ENCODE measurements at places on chromosomes 7 and 10. TPM values are rescaled to one million over a fixed set of nuclear protein-coding genes. Genes with fewer than 3 reads are reported as not detected.

The TUBB8 gene
- 1.1 TPM for total RNA-seq

The WDR86 gene
- 70.5 TPM for total RNA-seq

The OR9A2 gene
- not detected for total RNA-seq

The SVIL gene
- 117 TPM for total RNA-seq

The TLL2 gene
- total RNA-seq: 0.17 TPM

- DNase-seq: no peak
These were observed 189.1 kb downstream of the LRRTM3 start for GRCh38 chr10:67114945-67115344.

DNA sequence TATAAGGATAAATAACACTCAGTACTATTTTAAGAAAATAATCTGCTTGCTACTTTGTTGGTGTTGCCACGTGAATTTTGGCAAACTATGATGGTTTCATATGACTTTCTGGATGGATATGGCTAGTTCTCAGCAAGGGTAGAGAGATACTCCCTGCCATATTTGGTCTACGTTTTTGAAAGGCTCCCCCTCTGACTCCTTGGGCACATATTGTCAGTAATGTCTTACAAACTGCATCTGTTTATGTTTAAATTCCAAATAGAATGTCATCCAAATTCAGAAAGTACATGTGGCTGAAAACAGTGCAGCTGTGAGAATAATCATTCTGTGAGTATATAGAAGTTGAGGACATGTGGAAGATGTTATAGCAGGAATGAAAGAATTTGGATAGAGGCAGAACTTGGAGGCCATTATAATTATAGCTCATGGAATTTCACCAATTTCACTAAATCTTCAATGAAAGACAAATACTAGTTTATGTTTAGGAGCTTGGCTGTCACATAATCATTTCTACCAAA is 107.8 kb downstream of the SRI start:
- no peak for DNase-seq

DNA sequence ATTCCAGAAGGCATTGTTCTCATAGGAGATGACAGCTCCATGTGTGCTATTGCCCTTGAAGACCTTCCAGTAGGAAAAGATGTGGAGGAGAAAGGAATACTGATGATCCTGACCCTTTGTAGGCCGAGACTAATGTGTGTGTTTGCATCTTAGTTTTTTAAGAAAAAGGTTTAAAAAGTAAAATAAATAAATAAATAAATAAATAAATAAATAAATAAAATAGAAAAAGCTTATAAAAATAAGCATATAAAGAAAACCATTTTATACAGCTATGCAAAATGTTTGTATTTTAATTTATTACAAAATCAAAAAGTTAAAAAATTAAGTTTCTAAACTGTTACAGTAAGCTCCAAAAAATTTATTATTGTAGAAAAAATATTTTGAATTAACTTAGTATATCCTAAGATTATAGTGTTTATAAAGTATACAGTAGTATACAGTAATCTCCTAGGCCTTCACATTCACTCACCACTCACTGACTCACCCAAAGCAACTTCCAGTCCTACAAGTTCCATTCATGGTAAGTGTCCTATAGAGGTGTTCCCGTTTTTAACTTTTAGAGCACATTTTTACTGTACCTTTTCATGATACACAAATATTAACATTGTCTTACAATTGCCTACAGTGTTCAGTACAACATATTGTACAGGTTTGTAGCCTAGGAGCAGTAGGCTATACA is 435.2 kb upstream of the SEMA3A start:
- no peak for DNase-seq

DNA sequence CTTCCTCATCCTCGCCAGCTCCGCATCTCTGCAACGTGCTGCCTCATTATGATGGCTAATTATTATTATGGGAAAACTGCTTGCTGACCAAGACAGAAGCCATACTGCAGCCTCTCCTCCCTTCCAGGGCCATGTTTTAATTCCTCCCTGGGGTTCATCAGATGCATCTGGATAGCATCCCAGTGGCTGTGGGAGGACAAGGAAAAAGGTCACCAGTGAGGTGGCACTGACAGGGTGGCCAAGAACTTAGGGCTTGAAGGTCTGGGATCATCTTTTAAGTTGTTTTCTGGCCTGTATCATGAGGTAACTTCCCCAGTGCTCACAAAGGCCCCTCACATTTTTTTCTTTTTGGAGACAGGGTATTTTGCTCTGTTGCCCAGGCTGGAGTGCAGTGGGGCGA is 39.6 kb downstream of the KCNH2 start:
- no peak for DNase-seq

DNA sequence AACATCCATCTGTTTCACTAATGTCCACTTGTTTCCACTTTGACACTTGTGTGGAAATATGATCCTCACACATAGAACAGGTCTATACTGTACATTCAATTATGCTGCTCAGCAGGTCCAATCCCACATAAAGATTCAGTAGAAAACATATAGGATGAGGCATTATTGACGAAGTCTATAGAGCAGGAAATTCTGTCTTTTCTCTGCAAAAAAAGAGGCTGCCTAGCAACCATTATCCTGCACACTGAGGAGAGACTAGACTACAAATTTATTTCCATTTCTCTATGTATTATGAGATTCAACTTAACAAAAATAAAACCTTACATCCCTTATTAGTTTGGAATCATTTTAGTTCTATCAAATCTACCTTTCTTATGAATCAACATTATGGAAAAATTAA is 204.6 kb upstream of the POM121L12 start:
- DNase-seq: no peak

DNA sequence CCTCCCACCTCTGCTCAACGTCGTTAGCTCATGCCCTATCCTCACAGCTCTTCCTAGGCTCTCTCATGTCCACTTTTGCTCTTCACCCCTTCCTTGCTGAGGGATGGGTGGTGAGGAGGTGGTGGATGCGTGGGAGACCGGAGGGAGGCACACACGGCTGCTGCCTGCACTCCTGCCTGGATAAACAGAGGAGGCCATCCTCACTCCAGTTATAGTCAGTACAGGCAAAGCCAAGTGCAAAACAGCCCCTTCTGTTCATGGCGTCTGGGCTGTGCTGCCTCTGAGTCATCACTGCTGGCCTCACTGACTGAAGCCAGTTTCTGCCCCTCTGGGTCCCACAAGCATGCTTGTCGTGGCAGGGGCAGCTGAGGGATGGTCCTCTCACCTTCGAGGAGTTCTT is 31.9 kb upstream of the LRRC4 start:
- DNase-seq: no peak

DNA sequence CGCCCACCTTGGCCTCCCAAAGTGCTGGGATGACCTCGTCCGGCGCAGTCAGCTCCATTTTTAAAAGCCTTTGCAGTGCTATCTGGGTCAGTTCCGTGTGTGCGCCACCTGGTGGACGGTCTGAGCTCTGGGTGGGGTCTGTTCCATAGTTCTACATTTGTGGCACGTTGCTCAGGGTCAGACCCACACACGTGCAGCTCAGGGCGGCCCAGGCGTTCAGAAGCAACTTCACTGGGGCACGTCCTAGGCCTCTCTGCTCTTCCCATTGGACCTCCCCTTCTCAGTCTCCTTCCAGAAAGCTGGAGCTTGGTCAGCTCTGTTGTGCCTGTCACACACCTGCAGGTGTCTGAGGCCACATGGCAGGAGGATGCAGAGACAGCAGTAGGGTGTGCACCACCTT is 137.9 kb downstream of the DNAJB6 start:
- peak; percentile 60 for DNase-seq

DNA sequence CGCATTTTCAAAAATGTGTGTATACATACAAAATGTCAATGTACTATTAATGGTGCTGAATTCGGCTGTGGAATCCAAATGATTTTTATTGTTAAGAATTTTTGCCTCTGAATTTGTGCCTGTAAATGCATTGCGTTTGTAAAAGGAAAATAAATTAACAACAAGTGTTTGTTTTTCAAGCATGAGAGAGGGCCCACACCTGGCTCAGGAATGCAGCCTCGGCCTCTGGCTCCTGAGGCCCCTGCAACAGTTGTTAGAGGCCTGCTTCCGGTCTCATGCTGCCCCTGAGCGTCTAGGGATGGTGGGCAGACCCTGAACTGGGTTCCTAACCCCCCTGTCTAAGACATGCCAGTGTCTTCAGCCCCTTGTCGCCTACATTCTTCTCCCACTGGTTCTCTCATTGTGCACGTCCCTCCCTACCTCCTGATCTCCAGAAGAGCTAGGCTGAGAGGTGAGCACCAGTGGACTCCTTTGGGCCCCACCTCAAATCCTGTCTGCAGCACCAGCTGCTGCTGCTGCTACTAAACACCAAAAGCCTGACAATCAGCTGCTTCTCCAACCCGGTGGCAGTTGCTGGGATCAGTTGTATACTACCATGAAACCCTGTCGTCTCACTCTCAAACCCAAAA is 1.9 kb upstream of the BTBD16 start:
- no peak for DNase-seq

- no peak for DNase-seq
These were observed 204.9 kb upstream of the RNF32 start for GRCh38 chr7:156435486-156436231.

- DNase-seq: peak; percentile 80
These were observed 18.6 kb downstream of the OPALIN start for GRCh38 chr10:96339956-96340904.

GRCh38 chr7:17022920-17023319 is 141.1 kb upstream of the AGR3 start:
- DNase-seq: no peak

- no peak for DNase-seq
These were observed 972 bp downstream of the PAOX start for GRCh38 chr10:133379801-133380666.

DNA sequence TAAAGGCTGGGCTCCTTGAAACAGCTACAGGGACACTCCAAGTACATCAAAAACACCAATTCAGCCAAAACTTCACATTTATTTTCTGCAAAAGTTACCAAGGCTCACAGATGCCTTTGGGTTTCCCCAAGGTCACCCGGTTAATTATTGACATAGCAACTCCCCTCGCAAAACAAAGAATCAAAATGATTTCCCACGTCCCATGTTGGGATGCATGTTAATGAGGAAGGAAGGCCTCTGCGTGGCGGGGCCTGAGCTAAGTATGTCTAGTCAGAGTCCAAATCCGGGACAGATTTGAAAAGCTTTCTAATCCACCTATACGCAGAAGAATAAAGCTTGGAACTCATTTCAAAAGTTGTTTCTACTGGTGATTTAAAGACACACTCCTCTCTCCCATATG is 535 bp upstream of the TMEM72 start:
- DNase-seq: no peak

GRCh38 chr10:69994262-69994661 is 58.4 kb upstream of the MACROH2A2 start:
- DNase-seq: no peak

- DNase-seq: no peak
These were observed 195.6 kb downstream of the TNS3 start for GRCh38 chr7:47386273-47386835.

GRCh38 chr10:71131096-71131495 is 81.3 kb upstream of the UNC5B start:
- DNase-seq: no peak

GRCh38 chr10:33335801-33336581 is 1.5 kb upstream of the NRP1 start:
- DNase-seq: no peak

DNA sequence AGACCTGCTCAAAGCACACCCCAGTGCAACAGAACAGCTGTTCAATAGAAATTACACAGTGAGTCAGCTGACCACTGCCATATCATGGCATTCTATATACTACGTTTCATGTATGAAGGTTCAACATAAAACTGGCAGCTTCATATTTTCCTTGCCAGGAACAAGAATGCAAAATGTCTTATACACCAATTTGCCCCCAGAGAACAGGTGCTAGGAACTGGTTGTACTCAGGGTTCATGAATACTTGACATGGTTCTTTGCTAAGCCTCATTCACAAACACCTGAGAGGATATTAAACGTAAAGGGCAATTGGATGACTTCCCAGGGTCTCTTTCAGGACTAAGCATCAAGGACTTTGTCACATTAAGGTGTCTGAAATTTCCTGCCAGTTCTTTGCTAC is 6.9 kb downstream of the MYOF start:
- DNase-seq: no peak

GRCh38 chr7:47622586-47622945 is 40.7 kb upstream of the TNS3 start:
- DNase-seq: no peak

- DNase-seq: no peak
These were observed 48.4 kb upstream of the GSAP start for GRCh38 chr7:77464589-77464988.

- no peak for DNase-seq
These were observed 103.3 kb downstream of the DNMBP start for GRCh38 chr10:99906470-99906869.

DNA sequence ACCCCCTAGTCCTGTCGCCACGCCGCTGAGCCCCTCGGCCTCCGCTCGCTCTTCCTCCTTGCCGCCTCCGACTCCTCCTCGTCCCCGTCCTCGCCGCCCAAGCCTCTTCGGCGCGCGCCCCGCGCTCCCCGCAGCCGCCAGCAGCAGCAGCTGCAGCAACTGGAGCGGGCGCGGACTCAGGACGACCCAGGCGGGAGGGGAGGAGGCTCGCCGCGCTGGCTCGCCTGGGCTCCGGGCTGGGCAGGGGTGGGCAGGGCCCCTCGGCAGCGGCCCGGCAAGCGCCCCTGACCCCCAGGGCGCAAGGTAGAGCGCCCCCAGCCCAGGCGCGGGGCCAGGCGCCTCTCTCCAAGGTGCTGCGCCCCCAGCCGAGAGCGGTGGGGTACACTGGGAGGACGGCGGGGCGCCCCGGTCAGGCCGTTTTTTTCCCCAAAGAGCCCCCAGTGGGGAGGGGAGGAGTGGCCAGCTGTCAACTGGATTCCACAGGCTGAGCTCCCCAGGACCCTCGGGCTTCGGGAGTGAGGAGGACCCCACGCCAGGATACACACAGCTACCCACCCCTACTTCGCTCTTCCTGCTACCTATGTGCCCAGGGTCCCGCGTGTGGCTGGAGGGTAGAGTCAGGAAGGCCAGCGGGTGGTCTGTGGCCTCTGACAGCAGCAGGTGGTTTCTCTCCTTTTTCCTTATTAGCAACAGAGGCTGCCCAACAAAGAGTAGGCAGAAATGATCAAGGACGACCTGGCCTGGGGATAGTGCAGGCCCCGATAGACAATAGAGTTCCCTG is 903 bp upstream of the KCNMA1 start:
- DNase-seq: peak; percentile 69

- DNase-seq: no peak
These were observed 170.2 kb upstream of the MKI67 start for GRCh38 chr10:128296253-128297007.

GRCh38 chr10:133378251-133379096 is 588 bp upstream of the PAOX start:
- peak; percentile 66 for DNase-seq
